ENCODE measurements at places on chromosomes 1 and 21.
A peak's percentile ranks its signal among the peaks of the same experiment; 100 is the strongest.

GRCh38 chr21:33026878-33027400 lies 1.2 kb downstream of the OLIG2 start:
- DNase-seq, result no peak

- DNase-seq, result peak; percentile 24
Observed at GRCh38 chr1:112706505-112707220, at the start of gene RHOC. RHOC (minus strand) TSS chr1:112707127; CDS start chr1:112703799, 3,328 bp downstream.

GRCh38 chr1:86756062-86756406 lies 51.7 kb downstream of the SH3GLB1 start:
- no peak for DNase-seq

DNA sequence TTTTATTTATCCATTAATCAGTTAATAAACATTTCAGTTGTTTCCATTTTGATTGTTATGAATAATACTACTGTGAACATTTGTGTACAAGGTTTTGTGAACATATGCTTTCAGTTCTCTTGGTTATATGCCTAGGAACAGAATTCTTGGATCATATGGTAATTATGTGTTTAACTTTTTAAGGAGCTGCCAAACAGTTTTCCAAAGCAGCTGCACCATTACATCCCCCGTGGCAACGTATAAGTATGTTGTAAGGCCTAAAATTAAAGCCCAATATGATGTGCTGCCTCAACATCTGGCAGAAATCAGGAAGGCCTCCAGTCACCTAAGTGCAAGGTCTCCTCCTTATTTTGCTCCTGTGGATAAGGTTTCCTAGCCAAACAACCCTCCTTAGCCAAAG lies 235.6 kb upstream of the CACYBP start:
- DNase-seq, result no peak

GRCh38 chr1:150985179-150985825 lies 3.2 kb downstream of the ANXA9 start:
- DNase-seq, result no peak

Data from stimulated activated CD4-positive, alpha-beta T cell treated with anti-CD3 and anti-CD28 coated beads, Interleukin-4, amount 100 ng/mL, for 24 hours (primary cell).